Bronchus fibroblast of lung (primary cell): ENCODE measurements at places on chromosomes 2 and 18. TPM values are rescaled to one million over a fixed set of nuclear protein-coding genes. Genes with fewer than 3 reads are reported as not detected.

Gene VWC2L
- total RNA-seq = not detected in 2 replicates

Gene CYS1
- total RNA-seq = 0.30 and 0.50 TPM in 2 replicates

Gene TXNDC9
- 41.6 and 55.0 TPM in 2 replicates for total RNA-seq

Gene CFAP221
- not detected in 2 replicates for total RNA-seq

Gene CNTNAP5
- total RNA-seq = not detected in 2 replicates

Gene OR6B2
- not detected in 2 replicates for total RNA-seq

Gene C2orf78
- not detected in 2 replicates for total RNA-seq

Gene CLK1
- total RNA-seq = 22.5 and 24.5 TPM in 2 replicates
